Fibroblast of mammary gland (primary cell): ENCODE measurements at places on chromosomes 12 and 14.
A peak's percentile ranks its signal among the peaks of the same experiment; 100 is the strongest.

DNA sequence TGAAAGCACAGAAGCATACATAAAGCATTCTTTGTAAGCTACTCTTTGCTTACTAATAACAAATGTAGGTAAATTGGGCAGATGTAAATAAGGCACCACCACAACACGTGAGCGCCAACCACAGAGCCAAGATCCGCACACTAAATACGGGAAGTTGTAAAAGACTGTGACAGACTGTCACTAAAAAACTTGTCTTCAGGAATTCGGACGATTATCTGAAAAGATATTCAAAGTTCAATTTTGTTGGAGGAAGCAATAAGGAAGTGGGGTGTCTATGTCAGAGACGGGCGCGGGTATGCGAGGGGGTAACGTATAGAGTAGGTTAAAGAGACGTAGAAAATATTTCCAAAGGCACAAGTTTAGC is 1.5 kb upstream of the HSP90B1 start:
- DNase-seq: no peak

DNA sequence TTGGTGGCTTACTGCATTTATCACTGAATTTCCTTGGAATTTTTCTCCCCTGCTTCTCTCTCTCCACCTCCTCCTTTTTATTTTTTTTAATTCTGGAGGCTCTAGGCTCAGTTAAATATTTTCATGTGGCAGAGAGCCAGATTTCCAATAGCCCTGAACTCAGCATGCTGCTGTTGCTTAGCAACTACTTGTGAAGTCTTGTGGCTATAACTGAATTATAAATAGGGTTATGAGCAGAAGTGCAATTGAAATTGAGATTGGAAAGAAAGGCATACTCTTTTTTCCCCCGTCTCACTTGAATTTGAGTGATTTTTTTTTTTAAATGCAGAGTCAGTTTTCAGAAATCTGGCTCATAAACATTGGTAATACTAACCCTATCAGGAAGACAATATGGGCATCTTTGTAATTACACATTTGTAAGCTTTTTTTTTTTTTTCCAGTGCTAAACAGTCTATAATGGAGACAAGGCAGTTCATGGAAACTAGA is 38.3 kb downstream of the ATF7IP start:
- peak; percentile 69 for DNase-seq

- DNase-seq: no peak
Observed at GRCh38 chr14:24110060-24110459, 4.5 kb upstream of the DCAF11 start.

GRCh38 chr14:59919570-59920377 is at the start of gene LRRC9:
LRRC9 (plus strand) TSS chr14:59920144.
- no peak for DNase-seq

GRCh38 chr12:24191117-24191516 is 241.6 kb upstream of the SOX5 start:
- DNase-seq: no peak
